ENCODE measurements at places on chromosomes 1 and 21.

- DNase-seq, result peak; percentile 25
These were observed 543 bp downstream of the ABCB10 start for GRCh38 chr1:229557913-229558414.

DNA sequence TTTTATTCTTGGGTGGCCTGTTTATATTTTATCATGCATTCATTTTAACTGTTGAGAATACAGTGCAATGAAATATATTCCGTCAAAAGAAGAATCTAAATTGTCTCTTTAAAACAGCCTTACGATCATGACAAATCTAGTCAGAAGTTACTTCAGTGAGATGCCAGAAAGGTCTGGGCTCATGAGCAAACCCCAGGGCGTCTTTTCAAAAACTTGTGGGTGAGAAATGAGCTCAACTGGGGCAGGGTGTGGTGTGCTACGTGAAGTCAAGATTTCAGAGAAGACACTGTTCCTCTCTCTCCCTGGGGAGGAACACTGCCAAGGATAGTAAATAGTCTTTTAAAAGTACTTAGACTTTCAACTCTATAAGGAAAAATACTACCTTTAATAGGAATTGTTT lies 13.4 kb upstream of the UAP1 start:
- no peak for DNase-seq

GRCh38 chr1:54255026-54255702 lies 55.2 kb downstream of the MRPL37 start:
- DNase-seq, result no peak

- no peak for DNase-seq
These were observed 196.5 kb downstream of the DYRK1A start for GRCh38 chr21:37562920-37563640.

DNA sequence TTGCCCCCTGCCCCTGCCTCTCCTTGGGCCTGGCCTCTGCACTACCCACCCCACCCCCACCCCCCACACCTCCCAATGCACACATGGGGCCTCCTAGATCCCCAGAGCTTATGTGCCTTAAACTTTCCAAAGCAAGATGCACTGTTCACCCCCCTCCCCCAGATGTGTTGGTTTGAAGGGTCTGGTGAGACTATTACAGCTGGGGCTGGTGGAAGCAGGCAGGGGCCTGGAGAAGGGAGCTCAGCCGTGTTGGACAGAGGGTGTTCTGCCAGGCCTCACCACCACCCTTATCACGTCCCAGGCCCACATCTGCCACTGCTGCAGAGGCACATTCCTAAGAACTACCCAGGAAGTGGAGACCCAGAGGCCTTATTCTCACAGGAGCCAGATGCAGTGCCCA lies 18.3 kb upstream of the RSPO1 start:
- DNase-seq, result no peak

GRCh38 chr1:186798960-186799688 lies 29.6 kb upstream of the PLA2G4A start:
- DNase-seq, result no peak

- DNase-seq, result no peak
These were observed 25.0 kb downstream of the LHX8 start for GRCh38 chr1:75159154-75159553.

All from activated effector memory CD4-positive, alpha-beta T cell treated with Interleukin-2 at 50 U/mL for 16 hours (primary cell).